ENCODE measurements at places on chromosomes 1 and 21.

- DNase-seq, result no peak
These were observed 11.4 kb downstream of the AMPD2 start for GRCh38 chr1:109630898-109631512.

GRCh38 chr1:173717238-173717637 is 2.5 kb downstream of the KLHL20 start:
- DNase-seq, result no peak

DNA sequence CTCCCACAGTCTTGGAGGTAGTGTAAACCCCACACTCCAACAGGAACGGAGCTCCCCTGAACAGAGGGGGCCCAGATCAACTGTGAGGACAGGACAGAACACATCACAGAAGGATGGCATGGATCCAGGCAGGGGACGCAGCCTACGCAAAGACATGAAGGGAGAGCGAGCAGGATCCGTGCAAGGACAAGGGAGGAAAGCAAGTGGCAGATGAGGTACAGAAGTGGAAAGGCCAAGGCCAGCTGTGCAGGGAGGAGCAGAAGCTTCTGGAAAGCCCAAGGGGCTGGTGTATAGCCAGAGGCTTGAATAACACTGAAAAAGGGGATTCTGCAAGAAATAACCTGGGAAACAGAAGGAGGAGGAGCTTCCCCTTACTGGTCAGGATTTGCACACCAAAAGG is 81.2 kb downstream of the SIPA1L2 start:
- no peak for DNase-seq

DNA sequence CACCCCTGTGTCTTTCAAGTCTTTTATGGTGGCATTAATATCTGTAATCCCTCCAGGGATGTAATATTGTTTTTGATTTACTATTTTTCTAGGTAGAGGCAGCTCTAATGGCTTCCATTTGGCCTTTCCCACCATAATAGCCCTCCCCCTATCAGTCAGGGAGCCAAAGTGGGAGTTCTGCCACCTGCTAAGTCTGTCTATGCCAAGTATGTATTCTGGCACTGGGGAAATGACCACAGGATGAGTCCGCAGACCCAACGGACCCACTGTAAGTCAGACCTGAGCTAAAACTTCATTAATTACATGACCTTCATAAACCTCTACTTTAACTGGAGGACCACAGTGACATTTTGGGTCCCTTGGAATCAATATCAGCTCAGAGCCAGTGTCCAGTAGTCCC is 77.1 kb downstream of the GBP6 start:
- no peak for DNase-seq

- DNase-seq, result no peak
These were observed 50.1 kb downstream of the RPS6KA1 start for GRCh38 chr1:26579681-26580111.

DNA sequence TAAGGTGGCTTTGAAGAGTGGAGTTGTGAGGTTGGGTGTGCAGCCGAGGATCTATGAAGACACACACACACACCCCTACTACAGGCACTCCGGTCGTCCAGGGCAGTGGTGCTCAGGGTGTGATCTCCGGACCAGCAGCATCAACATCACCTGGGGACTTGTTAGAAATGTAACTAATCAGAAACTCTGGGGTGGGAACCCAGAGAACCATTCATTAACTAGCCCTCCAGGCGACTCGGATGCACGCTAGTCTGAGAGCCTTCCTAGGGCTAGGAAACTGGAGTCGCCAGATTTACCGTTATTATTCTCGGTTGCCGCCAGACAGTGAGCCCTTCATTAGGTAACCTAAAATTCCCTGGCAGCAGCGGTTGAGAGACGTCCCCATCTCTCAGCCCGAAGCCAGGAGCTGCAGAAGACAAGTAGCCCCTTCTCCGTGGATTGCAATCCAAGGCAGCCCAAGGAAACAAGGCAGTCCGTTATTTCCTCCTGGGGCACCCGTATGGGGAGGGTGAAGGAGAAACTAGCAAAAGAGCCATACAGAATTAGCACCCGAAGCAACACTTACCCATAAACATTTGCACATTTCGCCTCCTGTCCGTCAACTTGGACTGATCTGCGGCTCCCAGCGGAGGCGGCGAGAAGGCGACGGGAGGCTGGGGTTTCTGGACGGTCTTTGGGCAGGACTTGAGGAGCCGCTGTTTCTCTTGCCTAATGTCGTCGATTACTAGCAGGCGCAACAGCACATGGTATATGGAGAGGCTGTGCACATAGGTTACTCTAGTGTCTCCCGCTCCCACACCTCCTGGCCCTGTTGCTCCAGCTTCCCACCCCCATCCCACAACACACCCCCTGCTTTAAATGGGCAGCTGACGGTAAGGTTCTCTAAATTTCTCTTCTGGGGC is 2.9 kb upstream of the CCN1 start:
- no peak for DNase-seq

GRCh38 chr1:175090780-175091179 is 23.1 kb downstream of the TNN start:
- DNase-seq, result no peak

- DNase-seq, result no peak
These were observed 189.6 kb downstream of the PLPP3 start for GRCh38 chr1:56389813-56390212.

DNA sequence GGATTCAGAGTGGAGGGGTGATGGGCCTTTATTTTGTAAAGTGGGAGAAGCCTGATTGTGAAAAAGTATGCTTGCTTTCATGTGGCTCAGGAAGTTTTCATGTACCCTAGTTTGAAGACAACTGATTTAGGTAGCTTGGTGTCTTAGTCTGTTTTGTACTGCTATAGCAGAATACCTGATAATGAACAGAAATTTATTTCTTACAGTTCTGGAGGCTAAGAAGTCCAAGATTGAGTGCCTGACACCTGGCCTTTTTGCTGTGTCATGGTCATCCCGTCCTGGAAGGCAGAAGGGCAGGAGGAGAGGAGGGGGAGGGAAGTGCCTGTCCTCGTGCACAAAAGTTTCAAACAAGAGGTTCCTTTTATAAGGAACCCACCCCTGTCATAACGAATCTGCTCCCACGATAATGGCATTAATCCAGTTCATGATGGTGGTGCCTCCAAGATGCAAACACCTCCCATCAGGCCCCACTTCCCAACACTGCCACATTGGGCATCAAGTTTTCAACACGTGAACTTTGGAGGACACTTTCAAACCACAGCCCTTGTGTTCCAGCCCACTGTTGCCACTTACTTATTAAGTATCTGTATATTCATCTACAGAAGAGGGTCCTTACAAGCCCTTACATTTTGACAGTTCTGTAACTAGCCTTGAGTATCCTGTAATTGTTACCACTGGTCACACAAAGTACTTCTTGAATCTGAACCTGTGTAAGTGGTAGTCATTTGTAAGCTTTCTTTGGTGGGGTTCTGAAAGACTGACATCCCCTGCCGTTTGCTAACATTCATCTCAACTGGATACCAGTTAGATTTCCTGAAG is 9.5 kb downstream of the UCK2 start:
- DNase-seq, result no peak

DNA sequence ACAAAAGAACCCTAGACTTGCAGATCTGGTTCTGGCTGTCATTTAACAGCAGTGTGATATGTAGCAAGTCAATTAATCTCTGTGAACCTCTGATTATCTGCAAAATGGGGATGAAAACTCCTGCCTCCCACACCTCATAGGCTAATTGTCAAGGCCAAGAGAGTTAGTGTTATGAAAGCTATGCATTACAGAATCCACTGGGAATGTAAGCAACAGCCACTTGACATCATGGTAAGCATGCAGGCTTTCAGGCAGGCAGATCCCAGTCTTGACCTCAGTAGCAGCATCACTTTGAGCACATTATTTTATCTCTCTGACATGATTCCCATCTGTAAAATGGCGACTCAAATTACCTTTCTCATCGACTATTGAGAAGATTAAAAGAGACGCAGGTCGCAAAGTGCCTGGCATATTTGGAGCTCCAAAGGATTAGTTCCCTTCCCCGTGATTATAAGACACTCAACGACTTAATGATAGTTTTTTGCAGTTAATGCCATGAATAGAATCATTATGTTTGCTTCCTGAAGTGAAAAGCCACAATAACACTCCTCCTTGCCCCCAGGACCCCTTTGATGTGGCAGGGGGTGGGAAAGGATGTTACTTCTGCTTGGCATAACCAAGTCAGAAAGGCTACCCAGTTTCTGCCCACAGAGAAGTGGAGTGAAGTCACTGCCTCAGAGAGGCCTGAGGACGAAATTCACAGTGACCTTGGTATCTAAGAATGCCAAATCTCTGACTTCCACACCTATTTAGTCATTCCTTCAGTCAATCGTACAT is 273.0 kb upstream of the NFIA start:
- no peak for DNase-seq

DNA sequence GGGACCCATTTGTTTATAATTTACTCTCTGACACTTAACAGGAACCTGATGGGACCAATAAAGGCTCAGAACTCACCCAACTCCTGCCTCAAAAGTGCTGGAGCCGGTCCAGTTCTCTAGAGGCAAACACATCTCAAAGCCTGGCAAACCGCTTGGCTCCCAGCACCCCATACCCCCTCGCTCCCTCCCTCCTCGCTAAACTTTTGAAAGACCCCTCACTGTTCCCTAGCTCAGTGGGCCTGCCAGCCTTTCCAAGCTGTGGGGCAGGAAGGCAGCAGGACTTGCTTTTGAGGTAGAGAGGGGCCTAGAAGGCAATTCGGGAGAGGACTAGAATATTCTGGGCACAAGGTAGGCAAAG is 40.2 kb downstream of the PAX7 start:
- no peak for DNase-seq

- DNase-seq, result no peak
These were observed 20.1 kb upstream of the COG2 start for GRCh38 chr1:230622151-230622550.

GRCh38 chr1:223815020-223815853 is 30.5 kb downstream of the TP53BP2 start:
- no peak for DNase-seq

- DNase-seq, result peak; percentile 90
These were observed 17.3 kb downstream of the CRYBG2 start for GRCh38 chr1:26336477-26337205.

GRCh38 chr1:147216124-147216523 is 9.0 kb downstream of the FMO5 start:
- DNase-seq, result no peak

- DNase-seq, result no peak
These were observed 4.9 kb downstream of the LY9 start for GRCh38 chr1:160800645-160801408.

DNA sequence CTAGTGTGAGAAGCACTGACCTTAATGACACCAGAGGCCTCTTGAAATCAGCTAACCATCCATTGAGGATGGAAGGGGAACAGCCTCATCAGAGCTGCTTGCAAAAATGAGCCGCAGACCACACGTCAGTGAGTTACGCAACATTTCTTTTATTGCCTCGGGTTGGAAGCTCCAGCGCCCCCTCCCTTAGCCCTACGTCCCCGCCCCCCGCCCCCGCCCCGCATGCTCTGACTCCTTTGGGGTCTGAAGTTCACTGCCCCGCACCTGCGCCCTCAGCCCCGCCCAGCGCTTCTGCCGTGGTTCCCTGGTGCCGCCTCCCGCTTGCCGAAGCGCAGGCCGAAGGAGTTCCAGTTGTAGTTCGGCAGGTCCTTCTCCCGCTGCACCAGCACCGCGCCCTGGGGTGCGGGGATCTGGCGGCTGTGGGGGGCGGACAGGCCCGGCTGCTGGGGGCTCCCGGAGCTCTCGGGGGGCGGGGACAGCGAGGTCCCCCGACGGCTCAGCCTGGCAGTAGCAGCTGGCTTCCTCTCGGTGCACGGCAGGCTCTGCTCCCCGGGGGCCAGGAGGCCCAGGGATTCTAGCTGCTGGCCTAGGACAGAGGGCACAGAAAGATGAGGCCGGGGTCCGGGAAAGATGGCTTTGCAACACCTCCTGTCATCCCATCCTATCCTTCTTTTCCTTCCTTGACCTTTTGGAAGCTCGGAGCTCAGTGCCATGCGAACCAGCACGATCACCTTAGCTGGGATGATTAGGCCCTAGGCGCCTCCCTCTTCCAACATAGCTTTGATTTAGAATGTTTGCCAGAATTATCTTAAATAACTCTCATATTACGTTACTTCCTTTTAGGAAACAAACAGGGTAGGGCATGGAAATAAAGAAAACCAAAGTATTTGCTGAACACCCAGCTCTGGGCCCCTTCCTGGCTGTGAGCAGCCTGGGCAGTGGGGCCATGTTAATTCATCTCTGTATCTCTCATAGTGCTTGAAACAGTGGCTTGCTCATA is 5.8 kb downstream of the KISS1 start:
- peak; percentile 41 for DNase-seq

- no peak for DNase-seq
These were observed 15.0 kb downstream of the GNB1 start for GRCh38 chr1:1875932-1876331.

DNA sequence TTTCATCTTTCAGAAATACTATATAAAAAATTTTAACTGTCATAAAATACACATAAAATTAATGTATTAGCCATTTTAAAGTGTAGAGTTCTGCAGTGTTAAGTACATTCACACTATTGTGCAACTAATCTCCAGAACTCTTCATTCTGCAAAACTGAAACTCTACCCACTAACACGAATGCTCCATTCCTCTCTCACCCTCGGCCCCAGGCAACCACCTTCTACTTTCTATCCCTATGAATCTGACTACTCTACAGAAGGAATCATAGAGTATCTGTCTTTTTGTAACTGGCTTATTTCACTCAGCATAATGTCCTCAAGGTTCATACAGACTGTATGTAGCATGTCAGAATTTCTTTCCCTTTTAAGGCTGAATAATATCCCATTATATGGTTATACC is 43.4 kb downstream of the LTN1 start:
- no peak for DNase-seq

- no peak for DNase-seq
These were observed 298.2 kb downstream of the SPATA17 start for GRCh38 chr1:217929213-217929885.

DNA sequence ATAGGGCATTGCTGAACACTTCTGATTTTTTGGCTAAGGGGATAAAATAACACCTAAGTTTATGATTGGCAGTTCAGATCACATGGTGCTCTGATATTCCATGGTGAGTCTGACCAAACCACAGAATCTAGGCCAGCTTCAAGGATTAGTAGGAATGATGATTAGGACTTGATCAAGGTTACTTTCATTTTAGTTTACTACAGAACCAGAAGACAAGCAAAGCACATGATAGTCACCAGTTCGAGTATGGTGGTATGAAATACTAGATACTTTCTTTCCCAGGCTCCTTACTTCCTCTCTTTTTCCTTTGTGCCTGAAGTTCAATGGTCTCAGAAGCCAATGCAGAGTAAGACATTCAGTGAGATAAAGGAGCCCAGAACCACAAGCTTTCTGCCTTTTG is 26.6 kb downstream of the S100A10 start:
- no peak for DNase-seq

- DNase-seq, result no peak
These were observed 143.6 kb downstream of the SLC45A1 start for GRCh38 chr1:8461351-8462110.

- DNase-seq, result no peak
These were observed 37.9 kb downstream of the RAB3B start for GRCh38 chr1:51952638-51953037.
